Activated CD4-positive, alpha-beta T cell treated with anti-CD3 and anti-CD28 coated beads, Interleukin-2, amount 50 U/mL, for 1 hour (primary cell): ENCODE measurements at places on chromosomes 1 and 21.

DNA sequence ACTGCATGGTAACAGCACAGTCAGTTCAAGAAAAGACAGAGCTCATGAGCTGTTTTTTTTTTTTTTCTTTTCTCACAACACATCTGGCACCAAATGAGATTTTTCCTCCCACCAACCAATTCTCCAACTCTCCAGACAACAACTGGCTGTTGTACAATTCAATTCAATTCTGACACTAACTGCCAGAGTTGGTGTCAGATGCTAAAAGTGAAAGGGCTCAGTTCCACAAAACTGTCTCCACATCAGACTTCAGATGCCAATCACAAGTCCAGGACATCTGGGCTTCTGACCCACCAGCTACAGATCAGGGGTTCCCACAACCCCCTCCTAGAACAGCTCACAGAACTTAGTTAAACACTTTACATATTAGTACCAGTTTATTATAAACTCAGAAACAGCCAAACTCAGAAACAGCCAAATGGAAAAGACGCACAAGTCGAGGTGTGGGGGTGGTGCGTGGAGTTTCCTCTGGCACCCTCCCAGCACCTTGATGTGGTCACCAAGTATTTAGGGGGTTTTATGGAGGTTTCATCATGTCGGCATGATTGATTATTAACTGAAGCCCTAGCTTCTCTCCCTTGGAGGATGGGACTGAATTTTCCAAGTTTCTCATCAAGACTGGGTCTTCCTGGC lies 39.2 kb upstream of the LRRC8D start:
- peak; percentile 58 for DNase-seq

GRCh38 chr1:185087746-185088145 lies 42.4 kb downstream of the RNF2 start:
- no peak for DNase-seq

DNA sequence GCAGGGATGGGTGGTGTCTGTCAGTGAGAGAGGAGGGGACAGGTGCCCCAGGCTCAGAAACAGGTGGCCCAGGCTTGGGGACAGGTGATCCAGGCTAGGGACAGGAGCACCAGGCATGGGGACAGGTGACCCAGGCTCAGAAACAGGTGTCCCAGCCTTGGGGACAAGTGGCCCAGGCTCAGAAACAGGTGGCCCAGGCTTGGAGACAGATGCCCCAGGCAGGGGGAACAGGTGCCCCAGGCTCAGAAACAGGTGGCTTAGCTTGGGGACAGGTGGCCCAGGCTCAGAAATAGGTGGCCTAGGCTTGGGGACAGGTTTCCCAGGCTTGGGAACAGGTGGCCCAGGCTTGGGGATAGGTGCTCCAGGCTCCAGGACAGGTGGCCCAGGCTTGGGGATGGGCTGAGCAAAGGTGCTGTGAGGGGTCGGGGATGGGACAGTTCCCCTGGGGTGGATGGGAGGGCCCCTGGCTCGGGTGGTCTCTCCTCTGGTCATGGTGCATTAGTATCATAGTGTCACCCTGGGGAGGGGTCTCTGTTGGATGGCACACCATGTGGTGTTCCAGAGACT lies 87.7 kb upstream of the C1orf174 start:
- no peak for DNase-seq

- no peak for DNase-seq
Measured at GRCh38 chr1:203308328-203308922, 3.1 kb downstream of the BTG2 start.

DNA sequence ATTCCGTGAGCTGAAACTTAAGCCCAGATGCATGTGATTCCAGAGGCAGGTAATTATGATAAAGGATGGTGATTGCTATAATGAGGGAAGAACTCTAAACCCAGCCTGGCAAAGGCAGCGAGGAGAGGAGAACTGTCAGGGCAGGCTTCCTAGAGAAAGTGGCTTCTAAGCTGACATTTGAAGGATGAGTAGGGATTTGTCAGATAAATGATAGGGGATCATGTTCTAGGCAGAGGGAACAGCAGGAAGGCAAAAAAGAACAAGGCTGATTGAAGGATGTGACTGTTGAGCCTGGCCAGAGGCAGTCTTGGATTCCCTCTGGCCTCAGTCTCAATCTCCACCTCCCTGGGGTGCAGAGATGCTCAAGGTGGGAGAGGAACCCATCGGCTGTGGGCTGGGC lies 146.4 kb upstream of the POU3F1 start:
- no peak for DNase-seq

DNA sequence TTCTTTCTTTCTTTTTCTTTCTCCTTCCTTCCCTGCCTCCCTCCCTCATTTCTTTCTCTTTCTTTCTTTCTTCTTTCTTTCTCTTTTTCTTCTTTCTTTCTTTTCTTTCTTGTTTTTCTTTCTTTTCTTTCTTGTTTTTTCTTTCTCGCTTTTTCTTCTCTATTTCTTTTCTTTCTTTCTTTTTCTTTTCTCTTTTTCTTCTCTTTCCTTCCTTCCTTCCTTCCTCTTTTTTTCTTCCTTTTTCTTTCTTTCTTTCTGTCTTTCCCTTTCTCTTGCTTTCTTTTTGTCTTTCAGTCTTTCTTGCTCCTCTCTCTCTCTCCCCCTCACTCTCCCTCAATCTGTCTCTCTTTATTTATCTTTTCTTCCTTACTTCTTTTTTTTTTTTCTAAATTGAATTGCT lies 472.0 kb upstream of the CHRM3 start:
- no peak for DNase-seq

GRCh38 chr1:65267271-65267670 lies 42.1 kb upstream of the DNAJC6 start:
- DNase-seq, result no peak

GRCh38 chr1:175232335-175232734 lies 39.8 kb upstream of the KIAA0040 start:
- DNase-seq, result no peak

DNA sequence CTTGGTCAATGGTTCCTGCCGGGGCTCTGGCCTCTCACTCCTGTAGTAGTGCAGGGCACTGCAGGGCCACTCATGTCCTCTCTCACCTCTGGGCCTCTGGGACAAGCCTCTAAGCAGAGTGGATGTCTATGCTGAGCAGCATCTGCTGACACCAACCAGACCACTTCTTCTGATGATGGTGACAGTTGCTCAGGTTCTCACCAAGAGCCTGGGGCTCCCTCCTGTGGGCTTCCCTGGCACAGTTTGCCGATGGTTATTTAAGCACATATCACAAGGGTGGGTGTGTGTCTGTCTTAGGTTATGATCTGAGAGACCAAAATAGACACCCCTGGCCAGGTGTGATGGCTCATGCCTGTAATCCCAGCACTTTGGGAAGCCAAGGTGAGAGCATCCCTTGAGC lies 17.4 kb upstream of the GPR137B start:
- DNase-seq, result no peak

DNA sequence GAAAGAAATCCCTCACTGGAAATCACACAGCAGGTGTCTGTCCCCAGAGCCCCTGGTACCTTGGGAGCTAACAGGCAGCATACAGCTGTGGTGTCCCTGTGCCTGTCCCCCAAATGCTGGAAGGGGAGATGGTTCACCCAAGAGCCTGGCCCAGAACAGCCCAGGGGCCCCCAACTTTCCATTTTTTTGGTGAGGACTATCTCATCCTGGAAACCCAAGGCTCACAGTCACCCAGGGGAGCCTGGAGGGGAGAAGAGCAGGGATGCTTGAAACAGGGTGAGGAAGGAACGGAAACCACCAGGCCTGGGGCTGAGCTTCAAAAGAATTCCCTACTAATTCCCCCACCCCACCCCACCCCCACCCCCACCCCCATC lies 3.6 kb downstream of the SDC3 start:
- no peak for DNase-seq

- DNase-seq, result no peak
Measured at GRCh38 chr1:213585959-213586586, 401.7 kb upstream of the PROX1 start.

DNA sequence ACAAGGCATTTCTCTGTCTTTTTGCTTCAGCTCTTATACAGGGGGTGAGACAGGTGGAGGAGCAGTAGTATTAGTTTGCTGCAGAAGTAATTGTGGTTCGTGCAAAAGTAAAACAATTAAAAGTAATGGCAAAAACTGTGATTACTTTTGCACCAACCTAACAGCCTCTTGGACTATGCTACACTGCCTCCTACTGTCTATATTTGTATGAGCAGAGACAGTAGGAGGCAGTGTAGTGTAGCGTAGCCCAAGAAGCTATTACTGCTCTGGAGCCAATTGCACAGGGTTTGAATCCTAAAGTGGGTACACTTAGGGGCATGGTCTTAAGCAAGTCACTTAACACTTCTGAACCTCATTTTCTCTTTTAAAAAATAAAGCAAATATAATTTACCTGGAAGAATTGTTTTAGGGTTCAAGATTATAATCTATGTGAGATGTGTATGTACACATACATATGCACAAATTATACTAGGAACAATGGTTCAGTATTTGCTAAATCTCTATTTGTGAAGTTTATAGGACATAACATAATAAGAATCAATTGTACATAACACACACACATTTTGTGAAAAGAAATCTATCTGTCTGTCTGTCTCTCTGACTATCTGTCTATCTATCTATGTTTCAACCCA lies 103.8 kb downstream of the BRINP3 start:
- no peak for DNase-seq

- DNase-seq, result no peak
Measured at GRCh38 chr1:240497908-240498307, 114.0 kb downstream of the GREM2 start.

DNA sequence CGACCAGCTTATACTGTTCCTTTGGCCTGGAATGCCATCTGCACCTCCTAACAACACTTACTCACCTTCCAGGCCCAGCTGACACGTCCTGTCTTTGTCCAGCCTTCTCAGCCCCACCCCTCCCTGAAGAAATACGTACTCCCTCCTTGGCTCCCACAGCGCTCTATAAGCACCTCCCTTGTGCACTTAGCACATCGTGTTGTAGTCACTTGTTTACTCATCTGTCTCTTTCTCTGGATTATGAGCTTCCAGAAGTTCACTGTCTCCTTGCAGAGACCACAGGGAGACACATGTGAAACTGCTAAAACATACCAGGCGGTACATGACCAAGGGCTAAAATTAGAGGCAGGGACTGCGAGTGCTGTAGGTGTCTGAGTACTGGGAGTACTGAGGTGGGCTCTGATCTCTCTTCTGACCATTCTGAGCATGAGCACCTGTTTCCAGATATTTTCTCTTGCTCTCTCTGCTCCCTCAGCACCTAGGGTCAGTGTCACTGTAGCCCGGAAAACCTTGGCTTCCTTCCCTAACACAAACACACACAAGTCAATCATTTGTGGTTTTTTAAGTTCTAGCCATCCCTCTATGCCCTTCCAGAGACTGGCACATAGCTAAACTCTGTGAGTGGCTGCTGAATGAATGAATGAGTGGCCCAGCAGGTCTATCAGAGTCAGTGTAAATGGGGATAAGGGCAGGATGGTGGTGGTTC lies 5.1 kb downstream of the DCST1 start:
- no peak for DNase-seq

DNA sequence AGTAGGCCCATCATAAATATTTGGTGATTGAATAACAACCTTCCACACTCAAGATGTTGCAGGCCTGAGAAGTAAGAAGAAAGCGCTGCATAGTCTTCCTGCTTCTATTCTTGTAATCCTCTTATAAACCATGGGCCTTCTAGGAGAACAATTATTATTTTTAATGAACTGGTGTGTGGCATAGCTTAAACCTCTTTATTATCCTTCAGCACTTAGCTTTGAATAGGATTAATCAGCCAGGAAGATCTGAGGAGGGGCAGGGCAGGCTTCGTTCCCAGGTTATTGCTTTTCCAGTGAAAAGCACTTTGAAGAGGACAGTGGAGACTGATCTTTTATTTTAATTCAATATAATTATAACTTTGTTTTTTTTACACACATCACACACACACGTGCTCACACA lies 42.3 kb downstream of the KIF26B start:
- no peak for DNase-seq

GRCh38 chr1:111948209-111949171 lies 41.0 kb downstream of the KCND3 start:
- no peak for DNase-seq

GRCh38 chr1:32733582-32734321 lies 31.2 kb upstream of the SYNC start:
- no peak for DNase-seq

DNA sequence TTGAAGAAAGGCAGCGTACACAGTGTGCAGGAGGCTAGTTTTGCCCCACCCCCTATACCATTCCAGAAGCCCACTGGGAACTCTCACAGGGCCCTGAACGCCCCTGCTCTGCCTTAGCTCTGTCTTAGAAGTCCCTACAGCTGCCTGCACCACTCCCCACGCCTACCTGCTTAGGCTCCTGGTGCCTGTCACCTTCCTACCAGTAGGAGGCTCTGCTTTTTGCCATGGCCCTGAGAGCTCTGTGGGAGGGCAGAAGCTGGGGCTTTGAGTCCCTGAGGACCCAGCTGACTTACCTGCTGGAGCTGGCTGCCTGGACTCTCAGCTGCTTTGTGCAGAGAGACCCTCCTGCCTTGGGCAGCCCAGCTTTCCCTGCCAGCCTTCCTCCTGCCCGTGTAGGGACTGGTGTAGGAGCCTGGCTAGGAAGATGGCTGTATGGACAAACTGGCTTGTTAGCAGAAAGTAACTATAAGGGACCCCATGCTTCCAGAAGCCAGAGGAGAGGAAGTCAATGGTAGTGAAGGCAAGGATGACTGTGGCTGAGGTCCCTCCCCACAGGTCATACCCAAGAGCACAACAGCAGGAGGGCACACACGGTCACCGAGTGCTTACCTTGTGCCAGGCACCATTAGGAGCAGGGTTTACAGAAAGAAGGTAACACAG lies 9.8 kb upstream of the CELSR2 start:
- DNase-seq, result peak; percentile 23

DNA sequence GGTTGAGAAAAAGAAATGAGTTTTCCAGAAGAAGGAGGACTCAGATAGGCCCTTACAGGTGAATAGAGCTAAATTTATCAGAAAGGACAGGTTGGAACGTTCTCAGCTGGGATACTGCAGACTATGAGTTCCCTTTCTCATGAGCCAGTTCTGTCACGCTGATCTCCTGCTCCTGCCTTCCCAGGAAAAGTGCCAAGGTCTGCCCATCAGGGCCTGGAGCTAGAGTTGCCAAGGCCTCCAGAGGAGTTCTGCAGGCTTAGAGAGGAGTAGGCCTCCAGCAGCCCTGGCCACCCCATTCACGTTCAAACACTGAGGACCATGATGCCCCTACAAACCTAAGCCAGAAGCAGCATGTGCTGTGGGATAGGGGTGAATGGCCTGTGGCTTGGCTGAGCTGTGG lies 126.8 kb upstream of the TNR start:
- DNase-seq, result no peak

DNA sequence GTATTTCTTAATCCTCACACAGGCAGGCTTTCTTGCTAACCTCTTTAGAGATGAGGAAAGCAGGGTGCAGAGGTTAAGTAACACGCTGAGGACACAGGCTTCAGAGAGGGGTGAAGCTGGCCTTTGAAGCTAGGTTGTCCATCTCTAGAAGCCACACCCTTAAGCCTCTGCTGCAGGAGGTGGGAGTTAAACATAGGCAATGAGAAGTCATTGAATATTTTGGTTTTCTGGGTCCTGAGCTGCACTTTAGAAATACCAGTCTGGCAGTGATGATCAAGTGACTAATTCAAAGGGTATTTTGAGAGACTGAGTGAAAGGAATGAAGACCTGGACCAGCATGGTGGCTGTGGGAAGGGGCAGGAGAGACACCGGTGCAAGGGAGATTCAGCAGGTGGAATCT lies 9.9 kb downstream of the KCNJ15 start:
- no peak for DNase-seq
